ENCODE measurements at places on chromosomes 1 and 21.

DNA sequence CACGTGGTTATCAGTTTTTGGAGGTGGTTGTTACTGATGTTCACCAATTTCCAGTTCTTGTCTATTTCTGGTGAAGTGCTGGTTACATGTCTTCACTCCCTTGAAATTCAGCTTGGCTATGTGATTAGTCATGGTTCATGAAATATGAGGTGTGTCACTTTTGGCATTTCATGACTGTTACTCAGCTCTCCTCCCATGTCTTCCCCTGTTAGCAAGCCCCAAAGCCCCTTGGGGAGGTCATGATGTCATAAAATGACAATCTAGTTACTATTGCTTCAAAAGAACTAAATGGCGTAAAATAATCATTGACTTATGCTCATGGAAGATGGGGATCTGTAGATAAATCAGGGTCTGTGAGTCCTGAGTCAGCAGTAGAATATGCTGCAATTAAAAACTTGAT lies 425.1 kb downstream of the SETD4 start:
- no peak for DNase-seq

DNA sequence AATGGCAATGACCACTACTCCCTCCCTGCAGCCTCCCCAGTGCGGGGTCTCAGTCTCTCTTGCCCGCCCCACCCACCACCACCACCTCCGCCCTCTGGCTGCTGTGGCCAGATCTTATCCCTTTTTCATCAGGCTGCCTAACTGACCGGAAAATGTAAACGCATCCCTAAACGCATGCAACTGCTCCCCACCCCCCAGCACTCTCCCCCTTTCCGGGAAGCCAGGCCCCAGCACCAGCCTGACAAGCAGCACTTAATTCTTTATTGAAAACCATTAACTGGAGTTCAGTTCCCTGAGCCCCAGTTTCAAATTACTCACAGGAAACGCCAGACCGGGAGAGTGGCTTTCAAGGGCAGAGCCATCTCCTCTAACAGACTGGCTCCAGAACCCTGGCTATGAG lies 147.7 kb downstream of the DMRTA2 start:
- DNase-seq: no peak

DNA sequence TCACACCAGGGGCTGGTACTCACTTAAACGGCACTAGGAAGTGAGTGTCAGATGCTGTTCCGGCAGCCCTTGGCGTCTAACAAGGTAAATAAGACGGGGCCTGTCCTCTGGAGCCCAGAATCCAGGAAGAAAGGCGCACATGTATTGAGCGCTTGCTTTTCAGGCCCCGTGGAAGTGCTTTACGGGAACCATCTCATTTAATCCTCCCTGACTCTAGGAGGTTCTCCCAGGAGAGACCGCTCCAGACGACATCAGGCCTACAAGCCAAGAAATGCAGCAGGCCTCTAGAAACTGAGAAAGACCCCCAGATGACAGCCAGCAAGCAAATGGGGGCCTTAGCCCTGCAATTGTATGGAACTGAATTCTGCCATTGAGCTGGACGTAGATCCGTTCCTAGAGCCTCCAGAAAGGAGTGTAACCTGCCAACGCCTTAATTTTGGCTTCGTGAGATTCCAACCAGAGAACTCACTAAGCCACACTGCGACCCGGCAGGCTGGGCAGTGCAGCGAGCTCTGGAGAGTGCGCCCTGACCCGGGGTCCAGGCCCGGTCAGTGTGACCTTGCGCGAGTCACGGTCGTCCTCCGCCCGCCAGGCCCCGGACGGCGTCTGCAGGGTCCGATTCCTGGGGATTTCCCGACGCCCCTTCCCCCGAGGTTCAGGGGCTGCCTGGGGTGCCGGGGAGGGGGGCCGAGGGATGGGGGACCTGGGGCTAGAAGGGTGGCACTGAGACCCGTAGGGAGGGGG lies 532 bp upstream of the MANEAL start:
- no peak for DNase-seq

DNA sequence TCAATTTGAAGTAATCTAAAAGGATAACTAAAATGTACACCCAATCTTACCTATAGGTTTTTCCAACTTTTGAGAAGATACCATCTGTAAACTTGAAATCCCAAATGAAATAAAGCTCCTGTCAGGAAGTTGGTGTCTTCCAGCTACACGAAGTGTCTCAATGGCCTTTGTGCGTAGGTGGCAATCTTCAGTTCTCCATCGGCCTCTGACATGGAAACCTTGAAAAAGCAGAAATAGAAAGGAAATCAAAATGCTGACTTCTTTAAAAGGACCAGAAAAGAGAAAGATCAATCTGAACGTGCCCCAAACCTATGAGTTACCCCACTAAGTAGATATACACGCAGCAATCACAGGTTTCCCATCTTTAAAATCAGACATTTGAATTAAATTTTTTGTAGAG lies 10.0 kb downstream of the MKNK1 start:
- DNase-seq: no peak

- no peak for DNase-seq
Measured at GRCh38 chr1:94303005-94303404, 65.6 kb upstream of the ARHGAP29 start.

GRCh38 chr1:85277802-85278201 lies 1.4 kb upstream of the BCL10 start:
- no peak for DNase-seq

DNA sequence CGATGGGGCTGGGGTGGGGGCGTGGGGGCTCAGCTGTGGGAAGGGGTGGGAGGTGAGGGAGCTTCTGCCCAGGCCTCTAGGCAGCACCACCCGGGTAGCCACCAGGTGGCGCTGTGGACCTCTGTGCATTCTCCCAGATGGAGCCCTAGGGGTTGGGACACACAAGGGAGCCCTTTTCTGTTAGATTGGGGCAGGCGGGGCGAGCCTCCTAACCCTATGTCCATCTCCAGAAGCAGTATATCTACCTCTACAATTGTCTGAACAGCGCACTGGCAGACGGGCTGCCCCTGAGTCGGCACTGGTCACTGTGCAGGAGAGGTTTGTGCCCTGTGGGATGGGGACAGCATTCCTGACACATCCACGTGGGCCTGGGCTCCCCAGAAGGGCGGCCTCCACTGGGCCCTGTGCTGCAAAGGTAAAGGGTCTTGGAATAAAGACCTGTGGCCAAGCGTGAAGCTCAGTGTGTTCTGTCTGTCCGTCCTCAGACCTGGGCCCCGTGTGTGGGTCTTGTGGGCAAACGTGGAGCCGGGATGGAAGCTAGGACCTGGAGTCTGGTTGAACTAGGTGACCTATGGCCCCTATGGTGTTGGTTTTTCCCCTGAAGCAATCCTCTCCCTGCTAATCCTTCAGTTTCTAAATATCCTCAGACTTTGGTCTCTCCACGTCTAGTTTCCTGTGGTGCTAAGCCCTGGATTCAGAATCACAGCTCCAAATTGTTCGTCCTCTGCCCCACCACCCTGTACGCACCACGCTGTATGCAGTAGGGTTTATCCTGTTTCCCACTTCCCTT lies 4.4 kb upstream of the LGR6 start:
- DNase-seq: peak; percentile 82

DNA sequence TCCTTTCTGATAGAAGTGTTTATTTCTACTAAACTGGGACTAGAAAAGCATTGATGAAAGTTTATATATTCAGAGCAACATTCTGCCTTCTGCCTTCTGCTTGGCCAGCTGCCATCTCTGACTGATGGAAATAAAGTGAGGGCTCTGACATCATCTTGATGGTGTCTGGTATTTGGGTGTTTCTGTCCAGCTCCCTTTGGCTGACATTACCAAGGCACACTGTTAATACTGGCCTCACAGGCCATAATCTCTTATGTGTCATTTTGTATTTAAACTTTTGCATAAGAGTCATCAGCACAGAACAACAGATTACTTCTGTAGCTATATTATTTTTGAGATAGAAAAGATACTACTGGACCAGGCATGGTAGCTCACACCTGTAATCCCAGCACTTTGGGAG lies 216.9 kb downstream of the RYR2 start:
- peak; percentile 78 for DNase-seq

GRCh38 chr1:180609643-180610555 lies 21.9 kb upstream of the XPR1 start:
- no peak for DNase-seq

DNA sequence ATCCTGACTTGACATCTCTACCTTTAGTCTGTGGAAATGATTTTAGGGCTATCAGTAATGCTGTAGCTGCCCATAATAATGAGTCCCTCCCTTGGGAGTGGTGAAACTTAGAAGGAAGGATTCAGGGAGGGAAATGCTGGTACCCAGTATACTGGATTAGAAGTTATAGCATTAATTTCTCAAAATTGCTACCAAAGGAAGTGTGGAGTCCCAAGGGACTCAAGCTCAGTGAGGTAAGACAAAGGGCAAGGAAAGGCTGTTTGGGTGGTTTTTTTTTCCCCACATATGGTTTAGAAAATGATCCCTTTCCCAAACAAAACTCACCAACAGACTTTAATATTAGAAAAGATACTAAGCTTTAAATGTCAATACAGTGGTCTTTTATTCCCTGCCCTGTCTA lies 99.9 kb downstream of the CD247 start:
- DNase-seq: no peak

DNA sequence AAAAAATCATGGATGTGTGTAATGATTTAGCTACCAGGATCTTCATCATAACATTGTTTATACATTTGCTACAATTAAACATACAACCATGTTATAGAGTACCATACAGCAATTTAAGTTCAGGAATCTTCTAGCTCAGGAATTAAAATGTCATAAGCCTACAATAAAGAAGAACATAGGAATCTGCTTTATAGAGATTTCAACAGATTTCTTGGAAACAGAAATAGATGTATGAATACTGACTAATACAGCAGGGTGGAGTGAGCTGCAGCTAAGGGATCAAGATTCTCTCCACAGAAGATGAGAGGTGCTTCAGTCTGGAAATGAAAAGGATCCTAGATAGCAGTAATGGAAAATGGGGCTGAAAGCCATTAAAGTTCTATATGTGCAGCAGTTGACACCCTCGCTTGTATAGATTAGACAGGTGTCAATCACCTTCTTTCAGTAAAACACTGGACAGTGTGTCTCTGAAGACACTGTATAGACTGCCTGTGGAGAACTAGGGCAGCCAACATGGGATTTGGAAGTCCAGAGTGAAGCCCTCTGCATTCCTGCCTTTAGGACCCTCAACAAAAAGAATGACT lies 73.9 kb downstream of the DNTTIP2 start:
- no peak for DNase-seq

DNA sequence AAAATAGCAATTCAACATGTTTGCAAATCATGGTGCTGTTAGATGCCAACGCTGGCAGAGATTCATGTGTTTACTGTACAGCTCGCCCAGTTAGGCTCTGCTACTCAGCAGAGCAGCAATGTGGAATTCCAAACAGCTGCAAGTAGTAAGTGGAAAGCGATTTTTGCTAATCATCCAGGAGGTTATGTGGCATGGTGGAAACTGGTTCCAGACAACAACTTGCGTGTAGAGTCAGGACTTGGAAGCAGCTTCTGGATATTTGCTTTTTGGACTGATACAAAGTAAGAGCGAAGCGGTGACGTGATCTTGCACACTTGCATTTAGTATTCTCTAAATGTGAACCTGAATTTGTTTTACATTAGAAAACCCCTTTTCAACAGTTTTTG lies 27.1 kb upstream of the HHAT start:
- no peak for DNase-seq

DNA sequence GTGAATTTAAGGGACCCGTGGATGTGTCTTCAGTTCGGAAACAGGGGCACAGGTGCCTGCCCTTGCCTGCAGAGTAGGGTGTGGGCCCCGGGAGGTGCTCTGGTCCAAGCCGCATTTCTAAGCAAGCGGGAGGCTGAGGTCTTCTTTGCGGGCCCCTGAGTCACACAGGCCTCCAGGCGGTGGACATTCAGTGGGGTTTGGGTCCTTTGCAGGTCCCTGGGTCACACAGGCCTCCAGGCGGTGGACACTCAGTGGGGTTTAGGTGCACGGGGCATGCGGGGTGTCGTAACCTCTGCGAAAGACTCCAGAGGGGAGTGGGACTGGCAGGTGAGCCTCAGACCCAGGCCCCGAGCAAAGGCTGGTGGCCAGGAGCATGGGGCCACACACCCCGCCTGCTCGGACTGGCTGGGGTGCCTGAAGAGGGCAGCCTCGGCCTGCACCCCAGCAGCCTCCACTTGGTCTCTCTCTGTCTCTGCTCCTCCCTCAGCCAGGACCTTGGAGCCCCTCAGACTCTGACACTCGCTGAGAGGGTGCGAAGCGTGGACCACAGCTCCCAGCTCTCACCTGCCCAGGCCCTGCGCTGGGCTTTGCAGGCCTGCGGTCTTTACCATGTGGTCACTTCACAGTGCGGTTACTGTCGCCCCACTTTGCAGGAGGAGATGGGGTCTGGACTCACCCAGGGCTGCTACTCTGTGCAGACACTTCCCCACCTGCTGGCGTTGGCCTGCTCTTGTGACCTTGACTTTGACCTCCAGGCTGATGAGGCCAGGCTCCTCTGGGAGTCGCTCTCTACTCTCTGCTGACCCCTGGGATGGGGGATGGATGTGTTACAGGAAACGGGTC lies 6.0 kb upstream of the AGPAT3 start:
- DNase-seq: no peak

DNA sequence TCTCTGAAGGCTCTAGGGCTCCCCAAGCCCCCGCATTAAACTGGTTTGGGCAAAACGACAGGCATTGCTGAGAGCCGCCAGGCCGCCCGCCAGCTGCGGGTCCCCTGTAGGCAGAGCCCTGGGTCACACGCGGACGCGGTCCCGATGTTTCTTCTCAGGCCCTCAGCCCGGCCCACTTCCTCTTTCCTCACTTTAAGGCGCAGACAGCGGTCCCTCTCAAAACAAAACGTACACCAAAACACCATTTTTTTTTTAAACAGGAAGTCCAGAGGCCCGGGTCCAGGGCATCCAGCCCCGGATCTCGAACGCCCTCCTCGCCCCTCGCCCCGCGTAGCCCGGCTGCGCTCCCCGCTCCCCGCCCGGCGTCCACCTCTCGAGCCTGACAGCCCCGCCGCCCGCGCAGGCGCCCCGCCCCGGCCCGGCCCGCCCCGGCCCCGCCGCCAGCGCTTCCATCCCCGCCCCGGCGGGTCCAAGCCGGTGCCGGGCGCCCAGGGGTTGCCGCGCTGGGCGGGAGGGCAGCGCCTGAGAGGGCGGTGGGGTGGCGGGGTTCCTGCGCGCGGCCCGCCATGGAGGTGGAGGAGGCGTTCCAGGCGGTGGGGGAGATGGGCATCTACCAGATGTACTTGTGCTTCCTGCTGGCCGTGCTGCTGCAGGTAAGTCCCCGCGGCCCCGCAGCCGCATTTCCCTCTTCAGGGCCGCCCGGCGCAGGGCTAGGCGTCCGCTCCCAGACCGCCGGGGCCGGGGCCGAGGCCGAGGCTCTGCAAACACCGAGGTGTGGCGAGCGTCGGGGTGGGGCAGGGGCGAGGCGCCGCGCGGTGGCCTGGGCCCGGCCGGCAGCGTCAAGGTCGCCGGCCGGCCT lies at the start of gene SLC22A15:
Gene SLC22A15 (plus strand): TSS at position 452 of the 859 bp plus-strand sequence. CDS start 115 bp downstream, at position 567.
- peak; percentile 72 for DNase-seq

DNA sequence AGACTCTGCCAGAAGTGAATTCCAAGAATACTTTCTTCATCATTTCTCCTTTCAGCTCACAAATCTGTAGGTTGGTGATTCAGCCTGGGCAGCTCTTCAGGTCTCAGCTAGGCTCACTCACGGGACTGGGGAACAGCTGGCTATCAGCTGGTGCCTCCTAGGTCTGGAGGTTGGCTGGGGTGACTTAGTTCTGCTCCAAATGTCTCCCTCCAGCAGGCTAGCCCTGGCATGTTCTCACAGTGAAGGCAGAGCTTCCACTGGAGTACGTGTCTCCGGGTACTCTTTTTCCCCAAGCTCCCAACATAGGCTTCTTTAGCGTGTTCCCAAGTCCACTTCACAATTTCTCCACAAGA lies 12.5 kb upstream of the VAMP4 start:
- DNase-seq: no peak
